ENCODE measurements at places on chromosomes 11 and 22.

- DNase-seq: no peak
Measured at GRCh38 chr11:119346605-119347004, at the start of gene MFRP. TSS of gene MFRP (minus strand) at chr11:119346705. CDS start at chr11:119346513, 192 bp downstream.

GRCh38 chr11:63882555-63883242 lies 34.3 kb downstream of the RCOR2 start:
- no peak for DNase-seq

- no peak for DNase-seq
Measured at GRCh38 chr22:39894554-39895092, 1.1 kb upstream of the ENTHD1 start.

- peak; percentile 37 for DNase-seq
Measured at GRCh38 chr22:21642584-21643448, 714 bp downstream of the SDF2L1 start.

GRCh38 chr11:18010977-18011586 lies 1.8 kb downstream of the SERGEF start:
- DNase-seq: no peak

DNA sequence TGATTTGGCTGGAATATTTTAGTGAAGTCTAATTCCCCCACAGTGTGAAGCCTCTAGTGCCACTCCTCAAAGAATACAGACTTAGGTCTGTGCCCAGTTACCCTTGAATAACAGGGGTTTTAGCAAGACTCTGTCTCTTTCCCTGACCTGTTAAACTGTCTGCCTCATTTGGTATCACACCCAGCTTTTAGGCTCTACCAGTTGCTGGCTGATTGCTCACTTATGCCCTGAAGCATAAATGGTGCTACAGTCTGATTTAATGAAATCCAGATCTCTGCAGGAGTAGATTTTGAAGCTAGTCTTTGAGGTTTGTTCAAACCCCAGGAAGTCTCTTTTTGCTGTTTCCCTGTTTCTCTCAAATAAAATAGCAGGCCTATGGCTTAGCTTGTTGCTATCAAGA lies 45.2 kb upstream of the LIPT2 start:
- no peak for DNase-seq

DNA sequence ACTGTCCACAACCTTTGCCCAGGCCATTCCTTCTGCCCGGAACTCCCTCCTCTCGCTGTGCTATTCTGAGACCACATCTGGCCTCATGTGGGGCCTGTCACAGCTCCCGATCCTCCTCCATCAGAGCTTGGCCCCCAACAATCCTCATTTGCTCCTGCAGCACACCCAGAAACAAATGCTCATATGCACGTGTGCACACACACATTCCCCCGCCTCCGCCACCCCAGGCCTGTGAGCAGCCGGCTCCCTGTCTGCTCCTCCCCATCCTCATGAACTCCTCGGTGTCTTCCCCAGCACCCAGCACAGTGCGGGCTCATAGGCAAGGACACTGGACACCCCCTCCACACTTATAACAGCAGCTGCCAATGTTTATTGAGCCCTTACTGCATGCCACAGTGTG lies 29.7 kb upstream of the PICK1 start:
- DNase-seq: no peak

DNA sequence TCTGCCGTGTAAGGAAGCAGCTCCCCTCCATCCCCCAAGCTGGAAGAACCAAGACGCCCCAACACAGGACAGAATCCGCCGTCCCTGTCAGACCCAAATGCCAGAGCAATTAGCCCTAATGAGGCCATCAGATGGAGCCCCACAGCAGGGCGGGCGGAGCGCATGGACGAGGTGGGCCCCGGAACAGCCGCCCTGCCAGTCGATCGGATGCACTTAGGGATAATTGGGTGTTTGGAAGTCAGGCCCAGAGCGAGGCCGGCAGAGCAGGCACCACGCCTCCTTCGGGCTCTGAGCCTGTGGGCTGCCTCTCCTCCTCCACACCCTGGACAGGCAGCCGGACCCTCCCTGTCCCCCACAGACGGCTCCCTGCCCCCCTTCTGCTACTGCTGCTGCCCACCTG lies 5.5 kb upstream of the TH start:
- DNase-seq: no peak

DNA sequence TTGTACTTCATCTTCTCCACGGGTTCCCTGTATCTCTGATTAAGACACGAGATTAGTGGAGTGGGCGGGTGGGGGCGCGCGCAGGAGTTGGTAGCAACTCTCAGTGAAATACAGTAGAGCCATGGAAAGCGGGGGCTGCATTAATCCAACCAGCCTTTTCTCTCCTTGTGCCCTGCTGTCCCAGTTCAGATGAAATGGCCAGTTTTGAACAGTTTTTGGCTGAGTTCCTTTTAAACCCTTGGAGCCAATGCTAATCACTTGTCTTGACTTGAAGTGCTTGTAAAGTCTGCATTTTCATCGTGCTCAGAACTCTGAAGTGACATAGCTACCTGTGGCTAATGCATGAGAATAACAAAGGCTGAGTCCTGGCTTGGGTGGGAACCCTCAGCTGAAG lies 734 bp upstream of the TMEM123 start:
- peak; percentile 50 for DNase-seq

- DNase-seq: no peak
Measured at GRCh38 chr22:37186228-37186996, 1.6 kb downstream of the C1QTNF6 start.

GRCh38 chr11:44876906-44877305 lies 73.8 kb downstream of the TP53I11 start:
- no peak for DNase-seq

GRCh38 chr11:59199546-59200422 lies 12.9 kb downstream of the MPEG1 start:
- DNase-seq: no peak

DNA sequence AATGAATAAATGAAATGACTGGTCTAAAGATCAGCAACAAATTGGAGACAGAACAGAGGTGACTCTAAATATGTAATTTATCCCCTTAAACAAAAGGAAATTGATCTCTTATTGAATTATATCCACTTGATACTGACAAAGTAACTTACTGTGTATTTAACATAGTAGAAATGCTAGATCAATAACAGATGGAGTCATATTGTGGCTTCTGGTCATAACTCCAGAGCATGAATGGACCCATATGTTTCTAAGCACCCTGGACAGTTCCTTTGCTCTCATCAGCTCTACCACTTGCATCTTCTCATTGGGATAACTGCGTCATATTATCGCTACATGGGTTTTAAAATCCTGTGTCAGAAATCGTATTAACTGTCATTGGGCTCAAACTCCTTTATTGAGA lies 222.3 kb downstream of the ETS1 start:
- no peak for DNase-seq

DNA sequence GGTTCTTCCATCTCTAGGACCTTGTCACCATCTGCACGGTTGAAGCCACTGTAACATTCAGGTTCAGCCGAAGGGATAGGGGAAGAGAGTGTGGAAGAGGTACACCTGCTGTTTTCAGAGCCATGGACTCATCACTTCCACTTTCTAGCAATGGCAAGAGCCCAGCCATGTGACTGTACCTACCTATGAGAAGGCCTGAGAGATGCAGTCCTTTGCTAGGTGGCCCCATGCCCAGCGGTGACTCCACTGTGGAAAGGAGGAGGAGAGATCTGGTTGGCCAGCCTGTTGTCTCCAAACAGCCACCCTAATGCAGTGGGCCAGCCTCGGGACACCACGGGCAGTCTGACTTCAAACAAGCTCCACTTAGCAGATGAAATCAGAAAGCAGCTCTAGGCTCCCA lies 16.0 kb downstream of the RASD2 start:
- no peak for DNase-seq

- DNase-seq: no peak
Measured at GRCh38 chr11:70796648-70797227, 398.4 kb downstream of the CTTN start.

DNA sequence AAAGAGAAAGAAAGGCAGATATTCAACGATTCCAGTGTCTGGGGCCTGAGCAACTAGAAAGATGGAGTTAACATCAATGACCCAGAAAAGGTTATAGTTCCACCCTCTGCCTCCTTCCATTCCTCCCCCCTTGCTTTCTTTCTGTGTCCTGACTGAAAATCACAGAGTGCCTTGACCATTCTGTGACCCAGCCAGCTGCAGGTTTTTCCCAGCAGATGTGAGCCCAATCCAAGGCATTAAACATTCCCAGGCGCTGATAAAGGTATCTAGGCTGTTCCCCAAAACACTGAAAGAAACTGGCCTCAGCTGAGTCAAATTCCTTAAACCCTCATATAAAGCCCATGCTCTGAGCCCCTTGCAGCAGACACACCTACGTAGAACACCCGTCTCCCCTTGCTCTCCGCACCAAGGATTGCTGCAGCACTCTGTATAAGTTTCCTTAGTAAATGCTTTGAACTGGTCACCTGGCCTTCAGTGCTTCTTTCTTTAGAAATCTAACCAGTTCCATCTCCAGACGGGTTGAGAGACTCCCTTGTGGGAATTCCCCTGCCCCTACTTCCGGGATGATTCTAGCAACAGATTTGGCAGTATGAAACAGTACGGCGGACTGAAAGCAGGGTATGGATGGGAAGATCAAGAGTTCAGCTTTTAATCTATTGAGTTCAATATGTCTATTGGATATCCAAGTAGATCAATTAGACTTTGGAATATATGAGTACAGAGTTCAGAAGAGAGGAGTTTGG lies 48.8 kb upstream of the ZC3H12C start:
- no peak for DNase-seq

- no peak for DNase-seq
Measured at GRCh38 chr11:67436459-67437081, 912 bp downstream of the PTPRCAP start.

- DNase-seq: no peak
Measured at GRCh38 chr11:107706531-107706930, 5.3 kb downstream of the SLN start.

DNA sequence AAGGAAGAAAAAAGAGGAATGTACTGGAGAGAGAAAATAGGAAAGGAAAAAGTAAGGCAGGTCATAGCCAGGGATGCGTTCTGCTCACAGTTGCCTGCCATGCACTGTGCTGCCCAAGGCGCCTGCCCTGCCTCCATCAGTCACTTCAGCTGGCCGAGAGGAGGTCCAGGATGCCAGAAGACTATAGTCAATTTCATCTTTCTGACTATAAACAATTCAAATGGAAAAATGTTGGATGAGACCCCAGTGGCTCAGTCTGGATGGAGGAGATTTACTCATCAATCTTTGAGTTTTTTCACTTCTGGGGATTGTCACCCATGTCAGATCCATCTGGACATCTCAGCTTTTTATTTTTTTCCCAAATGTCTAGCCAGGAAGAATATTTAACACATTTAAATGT lies 36.7 kb upstream of the CLMP start:
- no peak for DNase-seq
